ENCODE measurements at places on chromosomes 7 and 10.

DNA sequence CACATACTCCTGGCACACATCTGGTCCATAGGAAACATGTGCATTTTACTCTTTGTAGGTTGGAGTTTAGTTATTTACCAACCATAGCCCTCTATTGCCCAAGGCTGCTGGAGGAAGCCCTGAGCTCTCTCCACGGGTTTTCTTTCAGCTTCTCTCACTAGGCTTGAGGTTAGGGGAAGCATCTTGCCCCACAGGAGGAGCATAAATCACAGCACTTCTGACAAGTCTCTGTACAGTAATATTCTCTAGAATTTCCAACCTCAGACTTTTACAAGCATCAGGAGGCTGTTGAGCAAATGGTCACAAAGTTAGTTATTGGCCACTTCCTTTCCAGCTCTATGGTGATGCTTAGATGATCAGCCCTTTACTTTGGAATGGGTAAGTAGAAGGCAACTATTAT lies 122.9 kb upstream of the GLI3 start:
- no peak for DNase-seq

DNA sequence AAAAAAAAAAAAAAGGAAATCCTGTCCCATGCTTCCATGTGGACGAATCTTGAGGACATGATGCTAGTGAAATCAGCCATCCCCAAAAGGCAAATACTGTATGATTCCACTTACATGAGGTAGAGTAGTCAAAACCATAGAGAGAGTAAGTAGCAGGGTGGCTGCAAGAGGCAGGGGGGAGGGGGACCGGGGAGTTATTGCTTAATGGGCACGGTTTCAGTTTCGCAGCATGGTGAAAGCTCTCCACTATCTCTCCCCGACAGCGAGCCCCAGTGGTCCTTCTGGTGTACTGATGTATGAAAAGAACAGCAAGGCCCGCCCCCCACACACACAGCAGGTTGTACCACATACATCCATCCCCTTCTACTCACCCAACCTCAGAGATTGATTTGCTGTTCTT lies 32.8 kb downstream of the NOD1 start:
- no peak for DNase-seq

DNA sequence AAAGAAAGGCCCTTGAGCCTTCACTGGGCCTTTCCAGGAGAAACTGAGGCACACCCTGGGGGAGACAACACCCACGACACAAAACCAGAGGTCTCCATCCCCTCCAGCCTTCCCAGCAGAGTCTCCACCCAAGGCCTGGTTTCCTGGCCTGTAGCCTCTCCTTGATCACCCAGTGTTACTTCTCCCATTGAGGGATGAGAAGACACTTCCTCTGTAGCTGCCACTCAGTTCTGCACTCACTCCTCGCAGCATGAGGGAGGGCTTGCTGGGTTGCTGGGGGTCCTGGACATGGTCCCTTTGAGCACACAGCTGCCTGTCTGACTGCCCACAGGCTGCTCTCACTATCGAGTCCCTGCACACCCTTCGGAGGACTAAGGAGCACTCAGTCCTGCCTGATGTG lies 438.1 kb upstream of the FOXK1 start:
- DNase-seq: no peak

DNA sequence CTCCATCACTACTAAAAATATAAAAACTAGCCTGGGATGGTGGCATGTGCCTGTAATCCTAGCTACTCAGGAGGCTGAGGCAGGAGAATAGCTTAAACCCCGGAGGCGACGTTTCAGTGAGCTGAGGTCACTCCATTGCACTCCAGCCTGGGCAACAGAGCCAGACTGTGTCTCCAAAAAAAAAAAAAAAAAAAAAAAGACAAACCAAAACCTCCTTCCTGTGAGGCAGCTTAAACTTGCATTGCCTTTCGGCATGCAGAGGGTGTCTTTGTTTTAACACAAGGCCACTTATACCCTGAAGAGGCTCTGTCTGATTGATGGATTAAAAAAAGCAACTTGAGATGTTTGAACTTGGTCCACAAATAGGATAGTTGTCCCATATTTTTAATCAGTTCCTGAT lies 128.4 kb upstream of the RSU1 start:
- DNase-seq: no peak

- no peak for DNase-seq
Observed at GRCh38 chr10:131563411-131563810, 251.9 kb upstream of the TCERG1L start.

- peak; percentile 11 for DNase-seq
Observed at GRCh38 chr7:78716876-78717275, 736.6 kb downstream of the MAGI2 start.

GRCh38 chr10:97058521-97058920 lies 127.2 kb downstream of the SLIT1 start:
- no peak for DNase-seq

DNA sequence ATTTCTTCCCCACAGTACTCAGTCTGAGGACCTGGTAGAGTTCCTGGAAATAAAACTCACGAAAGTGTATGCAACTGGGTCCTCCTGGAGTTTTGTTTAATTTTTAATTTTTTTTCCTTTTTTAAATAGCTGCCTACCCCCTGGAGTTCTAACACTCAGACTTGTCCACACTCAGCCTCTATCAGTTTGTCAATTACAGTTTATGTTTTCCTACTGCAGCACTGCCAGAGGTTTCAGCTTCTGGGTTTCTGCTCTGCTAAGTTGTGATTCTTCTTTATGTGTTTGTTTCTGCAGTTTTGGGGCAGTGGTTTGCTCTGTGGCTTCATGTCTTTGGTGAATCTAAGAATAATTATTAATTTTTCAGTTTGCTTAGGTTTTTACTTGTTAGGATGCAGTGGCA lies 59.2 kb downstream of the TBC1D12 start:
- DNase-seq: no peak

Data from progenitor cell of endocrine pancreas (in vitro differentiated cells).